Cardiac fibroblast (primary cell): ENCODE measurements at places on chromosomes 7 and 10.

GRCh38 chr10:29788113-29788512 lies 153.3 kb upstream of the SVIL start:
- no peak for DNase-seq

DNA sequence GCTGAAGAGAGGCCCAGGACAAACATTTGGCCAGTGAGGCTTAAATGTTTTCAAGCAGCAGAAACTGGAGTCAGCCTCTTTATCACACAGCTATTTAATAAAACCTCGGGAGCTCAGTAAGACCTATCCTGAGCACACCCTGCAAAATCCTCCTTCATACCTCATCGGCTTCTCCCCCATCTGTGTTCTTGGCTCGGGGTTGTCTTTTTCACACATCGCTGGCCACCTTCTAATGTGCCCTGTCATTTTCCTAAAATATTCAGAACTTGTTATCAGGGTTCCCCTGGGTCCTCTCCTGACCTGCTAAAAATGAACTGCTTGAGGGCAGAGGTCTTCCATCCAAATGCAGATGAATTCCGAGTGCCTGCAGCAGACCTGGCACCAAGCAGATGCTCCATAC lies 310.3 kb upstream of the AKR1E2 start:
- no peak for DNase-seq

- DNase-seq = peak; percentile 3
These were observed 258.4 kb upstream of the NPVF start for GRCh38 chr7:25486656-25487055.

DNA sequence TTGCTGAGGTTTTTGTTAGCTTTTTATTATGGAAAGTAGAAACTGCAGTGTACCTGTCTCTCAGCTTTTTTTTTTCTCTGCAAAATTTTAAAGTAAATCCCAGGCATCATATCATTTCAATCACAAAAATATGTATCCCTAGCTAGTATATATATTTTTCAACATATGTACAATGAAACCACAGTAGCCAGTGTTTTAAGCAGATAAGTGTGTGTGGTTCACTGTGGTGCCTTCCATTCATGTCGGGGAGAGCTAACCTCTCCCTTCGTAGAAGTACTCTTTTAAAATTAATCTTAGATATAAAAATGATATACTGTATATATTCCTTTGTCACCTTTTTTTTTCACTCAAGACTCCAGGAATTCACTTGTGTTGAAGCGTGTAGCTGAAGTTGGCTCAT lies 22.7 kb downstream of the CUL1 start:
- no peak for DNase-seq

DNA sequence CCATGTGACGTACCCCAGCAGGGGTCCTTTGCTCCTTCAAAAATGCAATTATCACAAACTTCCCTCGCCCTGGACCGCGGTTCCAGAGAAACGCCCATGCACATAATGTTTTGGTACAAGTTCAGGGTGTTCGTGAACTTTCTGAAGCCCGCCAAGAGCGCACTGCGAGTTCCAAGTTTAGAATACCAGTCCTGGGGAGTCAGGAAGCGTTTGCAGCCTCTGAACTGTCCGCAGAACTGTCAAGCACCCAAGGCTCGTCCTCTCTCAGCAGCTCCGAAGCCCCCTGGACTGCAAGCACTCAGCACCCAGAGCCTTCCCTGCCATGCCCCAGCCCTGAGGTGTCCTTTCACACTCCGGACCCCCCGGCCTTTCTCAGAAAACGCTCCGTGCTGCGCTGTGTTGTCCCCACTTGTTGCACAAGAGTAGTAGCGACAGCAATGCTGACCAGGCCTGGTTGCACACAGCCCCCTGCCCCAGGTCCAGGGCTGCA lies 30.3 kb downstream of the CALML3 start:
- no peak for DNase-seq

GRCh38 chr10:6247041-6247712 lies 44.4 kb downstream of the PFKFB3 start:
- DNase-seq = peak; percentile 9

DNA sequence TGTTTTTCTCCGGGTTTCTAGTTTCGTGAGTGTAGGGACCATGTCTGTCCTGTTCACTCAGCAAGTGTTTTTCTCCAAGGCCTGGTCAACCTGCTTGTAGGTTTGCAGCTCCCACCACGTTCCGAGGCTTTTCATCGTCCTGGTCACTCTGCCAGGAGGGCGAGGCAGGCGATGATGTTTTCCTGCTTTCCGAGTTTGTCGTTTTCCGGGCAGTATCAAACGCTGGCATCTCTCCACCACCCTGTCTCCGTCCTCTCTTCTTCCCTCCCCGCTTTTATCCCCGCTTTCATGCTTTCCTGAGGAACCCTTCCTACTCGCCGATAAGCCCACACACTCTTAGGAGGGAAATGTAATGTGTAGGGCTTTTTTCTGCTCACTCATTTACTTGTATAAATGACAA lies 11.2 kb downstream of the IQCE start:
- DNase-seq = no peak

GRCh38 chr10:121541450-121542120 lies 56.7 kb downstream of the FGFR2 start:
- DNase-seq = no peak

GRCh38 chr10:50275650-50276235 lies 24.4 kb upstream of the ASAH2 start:
- DNase-seq = peak; percentile 47

DNA sequence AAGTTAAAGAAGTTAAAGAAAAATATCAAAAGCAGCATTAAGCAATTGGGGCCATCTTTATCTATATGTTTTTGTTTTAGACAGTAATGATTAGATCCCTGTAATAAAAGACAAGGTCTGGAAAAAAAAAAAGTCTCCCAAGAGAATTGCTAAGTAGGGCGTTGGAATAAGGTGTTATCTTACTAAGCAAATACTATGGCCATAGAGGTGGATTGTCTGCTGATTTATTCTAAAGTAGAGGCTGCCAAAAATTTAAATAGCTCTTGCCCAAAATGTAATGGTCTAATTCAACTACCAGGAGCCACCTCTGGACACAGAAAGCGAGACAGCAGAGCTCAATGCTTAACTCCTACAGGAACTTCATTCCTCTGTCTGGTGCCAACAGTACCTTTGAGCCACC lies 71.6 kb downstream of the HERPUD2 start:
- no peak for DNase-seq

DNA sequence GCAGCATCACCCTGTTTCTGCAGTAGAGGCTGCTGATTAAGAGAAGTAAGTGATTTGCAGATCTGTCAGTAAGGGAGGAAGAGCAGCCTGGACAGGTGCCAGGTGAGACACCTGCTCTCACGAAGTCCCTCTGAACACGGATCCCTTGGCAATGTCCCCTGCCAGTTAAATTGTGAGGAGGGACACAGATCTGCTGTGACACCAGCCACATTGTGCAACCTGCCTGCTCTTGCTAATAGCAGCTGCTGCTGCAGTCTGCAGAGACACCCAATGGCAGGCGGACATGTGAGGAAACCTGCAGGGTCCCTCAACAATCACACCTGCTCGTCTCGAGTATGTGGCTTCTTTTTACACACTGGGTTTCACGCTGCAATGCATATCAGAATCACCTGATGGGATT lies 31.9 kb downstream of the ANXA11 start:
- DNase-seq = no peak

DNA sequence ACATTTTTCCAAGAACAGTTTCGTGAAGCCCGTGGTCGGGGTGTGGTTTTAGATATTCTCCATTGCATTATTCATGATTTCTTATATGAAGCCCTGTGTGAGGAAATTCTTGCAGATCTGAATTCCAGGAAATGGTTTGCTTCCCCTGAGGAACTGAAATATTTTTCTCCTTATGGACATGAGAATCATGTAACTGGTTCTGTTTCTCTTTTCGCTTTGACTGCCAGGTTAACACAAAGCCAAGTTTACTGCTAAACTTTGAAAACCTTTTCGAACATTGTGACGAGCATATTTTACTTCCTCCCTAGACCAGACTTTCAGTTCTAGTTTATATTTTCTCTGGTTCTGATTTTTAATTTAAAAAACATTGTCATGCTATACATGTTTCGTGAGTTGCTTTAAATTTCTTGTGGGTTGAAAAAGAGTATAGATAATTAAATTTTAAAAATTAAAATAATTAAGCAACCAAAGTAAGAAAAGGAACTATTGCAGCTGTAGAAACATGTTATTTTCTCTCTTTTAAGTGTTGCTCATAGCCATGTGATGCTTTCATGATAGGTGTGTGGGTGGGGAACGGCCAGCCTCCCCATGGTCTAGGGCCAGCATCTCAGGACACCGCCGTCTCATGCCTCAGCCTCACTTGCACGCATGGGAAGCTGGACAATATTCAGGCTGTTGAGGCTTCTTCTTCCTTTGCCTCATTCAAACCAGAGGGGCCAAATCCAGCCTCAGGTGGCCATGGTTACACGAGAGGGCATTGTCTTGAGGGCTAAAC lies 97.1 kb downstream of the CREB5 start:
- peak; percentile 58 for DNase-seq

DNA sequence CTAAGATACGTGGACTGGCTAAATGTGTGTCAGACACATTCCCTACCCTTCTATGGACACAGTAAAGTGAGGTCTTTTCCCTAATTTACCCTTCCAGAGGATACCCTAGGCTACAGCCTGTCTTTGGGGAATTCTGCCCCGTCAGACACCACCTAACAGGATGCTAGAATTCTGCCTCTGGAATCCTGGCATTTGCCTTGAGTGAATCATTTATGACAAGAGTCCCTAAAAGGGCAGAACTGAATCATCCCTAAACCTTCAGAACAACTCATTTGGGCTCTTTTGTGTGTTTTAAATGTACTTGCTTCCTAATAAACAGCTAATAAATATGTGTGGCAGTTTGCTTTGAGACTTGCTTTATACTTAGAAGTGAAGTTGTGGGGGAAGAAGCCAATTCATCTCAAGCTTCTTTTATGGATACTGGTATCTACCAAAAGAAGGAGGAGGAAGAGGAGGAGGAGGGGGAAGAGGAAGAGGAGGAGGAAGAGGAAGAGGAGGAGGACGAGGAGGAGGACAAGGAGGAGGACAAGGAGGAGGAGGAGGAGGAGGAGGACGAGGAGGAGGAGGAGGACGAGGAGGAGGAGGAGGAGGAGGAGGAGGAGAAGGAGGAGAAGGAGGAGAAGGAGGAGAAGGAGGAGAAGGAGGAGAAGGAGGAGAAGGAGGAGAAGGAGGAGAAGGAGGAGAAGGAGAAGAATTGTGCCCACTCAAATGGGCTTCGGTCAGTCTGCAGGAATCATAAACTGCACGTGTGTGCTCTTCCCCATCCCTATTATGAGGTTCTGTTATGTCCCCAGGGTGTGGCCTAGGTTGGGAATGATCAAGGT lies 27.1 kb downstream of the PARP12 start:
- peak; percentile 43 for DNase-seq

- DNase-seq = no peak
These were observed 54.0 kb upstream of the CACUL1 start for GRCh38 chr10:118808601-118809356.

DNA sequence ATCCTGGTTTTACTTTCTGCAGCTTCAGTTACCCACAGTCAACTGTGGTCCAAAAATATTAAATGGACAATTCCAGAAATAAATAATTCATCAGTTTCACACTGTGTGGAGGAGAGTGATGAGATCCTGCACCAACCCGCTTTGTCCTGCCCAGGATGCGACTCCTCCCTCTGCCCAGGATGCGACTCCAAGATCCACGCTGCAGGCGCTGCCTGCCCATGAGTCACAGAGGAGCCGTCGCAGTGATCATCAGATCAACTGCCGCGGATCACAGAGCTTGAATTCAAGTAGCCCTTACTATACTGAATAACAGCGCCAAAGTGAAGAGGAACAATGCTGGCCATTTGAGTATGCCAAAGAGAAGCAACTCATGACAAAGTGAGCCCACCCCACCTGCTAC lies 61.5 kb downstream of the GRB10 start:
- DNase-seq = no peak
